Femur (tissue), 1 donor: ENCODE measurements at places on chromosomes 12 and 14.

GRCh38 chr12:80445083-80445793 is 1.2 kb downstream of the PTPRQ start:
- DNase-seq = no peak

DNA sequence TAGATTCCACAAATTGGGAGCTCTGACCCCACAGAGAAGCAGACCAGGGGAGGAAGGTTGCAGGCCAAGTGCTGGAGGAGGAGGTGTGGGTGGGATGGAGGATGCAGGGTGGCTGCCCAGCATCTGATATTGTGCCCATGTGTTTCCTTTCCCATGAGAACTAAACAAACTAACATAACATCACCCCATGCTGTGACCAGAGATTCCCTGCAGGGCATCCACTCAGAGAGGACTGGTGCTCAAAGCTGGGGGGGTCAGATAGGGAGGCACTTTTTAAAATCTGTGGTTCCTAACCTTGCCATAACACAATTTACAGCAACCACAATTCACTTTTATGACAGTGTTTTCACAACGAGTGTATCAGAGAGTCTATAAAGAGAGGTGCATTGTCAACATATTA is 1277.6 kb downstream of the AACS start:
- no peak for DNase-seq

- DNase-seq = peak; percentile 20
Measured at GRCh38 chr14:101070540-101071492, 167.3 kb upstream of the RTL1 start.

DNA sequence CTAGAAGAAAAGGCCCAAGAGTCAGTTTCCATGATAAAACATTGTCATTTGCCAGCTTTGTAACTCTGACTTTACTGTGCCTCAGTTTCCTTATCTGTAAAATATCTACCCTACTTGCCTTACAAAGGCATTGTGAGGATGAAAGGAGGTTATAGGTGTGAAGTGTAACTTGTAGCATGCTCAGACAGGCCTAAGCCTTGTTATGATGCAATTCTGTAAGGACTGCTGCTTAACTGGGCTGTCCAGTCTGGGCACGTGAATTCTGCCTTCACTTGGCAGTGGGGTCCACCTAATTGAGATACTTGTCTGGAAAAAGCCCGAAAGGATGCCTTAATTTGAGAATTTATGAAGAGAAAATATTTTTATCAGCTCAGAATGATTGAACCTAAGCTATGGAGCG is 114.5 kb upstream of the DYRK2 start:
- DNase-seq = no peak

- no peak for DNase-seq
Measured at GRCh38 chr14:39739796-39740195, 307.6 kb upstream of the FBXO33 start.

- DNase-seq = no peak
Measured at GRCh38 chr12:46983959-46984841, 95.2 kb upstream of the PCED1B start.

- DNase-seq = no peak
Measured at GRCh38 chr12:123148223-123148622, 2.7 kb downstream of the PITPNM2 start.

DNA sequence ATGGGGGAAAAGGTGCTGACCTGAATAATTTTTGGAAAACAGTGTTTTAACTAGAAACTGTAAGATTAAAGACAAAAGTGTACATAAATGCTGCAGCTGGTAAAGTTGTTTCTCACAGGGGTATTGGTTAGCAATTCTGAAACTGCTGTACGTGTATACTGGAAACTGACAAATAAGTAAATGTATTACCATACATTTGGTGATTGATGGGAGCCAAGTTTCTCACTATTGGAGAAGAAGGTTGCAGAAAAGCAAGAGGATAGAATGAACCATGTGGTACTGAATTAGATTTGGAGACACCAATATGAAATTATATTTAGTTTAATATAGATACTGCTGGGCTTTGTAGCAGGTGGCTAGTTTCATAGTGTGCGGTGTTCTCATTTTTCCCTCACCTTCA is 19.6 kb upstream of the FBXO33 start:
- no peak for DNase-seq

DNA sequence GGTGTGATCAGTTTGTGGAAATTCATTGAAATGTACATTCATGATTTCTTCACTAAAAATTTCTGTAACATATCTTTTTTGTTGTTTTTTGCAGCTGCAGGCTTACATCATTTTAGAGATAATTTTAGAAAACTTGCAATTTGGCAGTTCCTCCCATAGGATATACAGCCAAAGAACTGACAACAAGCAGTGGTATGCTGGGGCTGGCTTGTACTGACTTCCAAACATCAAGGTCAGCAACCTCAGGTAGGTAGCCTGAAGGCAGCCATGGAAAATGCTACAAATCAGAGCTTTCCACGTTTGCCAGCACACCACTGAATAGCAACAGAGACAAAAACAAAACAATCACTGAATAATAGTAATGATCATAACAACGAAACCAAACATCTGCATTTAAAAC is 21.2 kb downstream of the TRIM9 start:
- DNase-seq = peak; percentile 27

- DNase-seq = no peak
Measured at GRCh38 chr12:15526033-15526432, 203.7 kb downstream of the PTPRO start.

DNA sequence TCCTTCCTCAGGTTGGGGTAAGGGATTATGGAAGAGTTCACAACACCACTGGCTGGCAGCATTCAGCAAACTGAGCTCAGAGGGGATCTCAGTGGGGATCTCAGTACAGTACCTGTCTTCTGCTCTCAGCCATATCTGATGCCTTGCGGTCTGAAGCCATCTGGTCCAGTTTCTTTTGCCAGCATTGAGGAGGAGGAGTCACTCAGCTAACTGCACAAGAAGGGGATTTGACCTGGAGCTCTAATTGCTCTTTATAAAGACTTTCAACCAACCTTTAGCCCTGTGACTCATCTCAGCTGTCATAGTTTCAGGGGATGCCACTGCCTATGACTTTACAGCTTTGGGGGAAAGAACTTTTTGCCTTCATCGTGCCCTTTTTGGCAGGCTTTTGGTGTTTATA is 44.9 kb downstream of the JKAMP start:
- DNase-seq = no peak
